ENCODE measurements at places on chromosomes 6 and 20.

DNA sequence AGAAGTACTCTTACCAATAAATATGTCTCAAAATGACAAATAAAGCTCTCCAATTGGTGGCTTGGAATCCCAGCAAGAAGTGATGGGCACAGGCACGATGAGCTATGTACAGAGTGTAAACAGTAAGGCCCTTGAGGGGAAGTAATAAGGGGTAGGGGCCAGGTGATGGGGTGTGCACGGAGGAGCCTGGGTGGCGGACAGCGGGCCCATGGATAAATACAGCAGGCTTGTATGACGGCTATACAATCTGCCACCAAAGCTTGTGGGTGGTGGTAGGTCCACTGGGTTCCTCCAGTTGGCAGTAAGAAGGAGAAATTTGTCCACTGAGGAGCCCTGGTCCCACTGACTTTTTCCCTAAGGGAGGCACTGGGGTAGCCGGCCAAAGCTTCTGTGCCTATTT, 205.4 kb upstream of the RNF24 start:
- no peak for DNase-seq

DNA sequence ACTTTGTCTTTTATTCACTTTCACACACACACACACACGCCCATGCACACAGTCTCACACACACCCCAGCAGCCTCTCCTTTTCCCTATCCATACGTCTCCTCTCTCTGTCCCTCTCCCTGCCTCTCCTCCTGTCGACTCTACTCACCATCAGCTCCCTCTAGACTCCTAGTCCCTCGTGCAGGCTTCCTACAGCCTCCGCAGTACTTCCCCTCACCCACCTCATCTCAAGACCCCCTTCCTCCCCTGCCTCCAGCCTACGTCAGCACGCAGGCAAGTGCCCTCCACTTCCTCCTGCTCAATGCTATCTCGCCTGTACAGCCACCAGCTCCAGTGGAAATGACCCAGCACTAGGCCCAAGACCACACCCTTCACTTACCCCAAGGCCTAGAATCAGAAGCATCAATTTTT, 820 bp upstream of the TREML2 start:
- no peak for DNase-seq

DNA sequence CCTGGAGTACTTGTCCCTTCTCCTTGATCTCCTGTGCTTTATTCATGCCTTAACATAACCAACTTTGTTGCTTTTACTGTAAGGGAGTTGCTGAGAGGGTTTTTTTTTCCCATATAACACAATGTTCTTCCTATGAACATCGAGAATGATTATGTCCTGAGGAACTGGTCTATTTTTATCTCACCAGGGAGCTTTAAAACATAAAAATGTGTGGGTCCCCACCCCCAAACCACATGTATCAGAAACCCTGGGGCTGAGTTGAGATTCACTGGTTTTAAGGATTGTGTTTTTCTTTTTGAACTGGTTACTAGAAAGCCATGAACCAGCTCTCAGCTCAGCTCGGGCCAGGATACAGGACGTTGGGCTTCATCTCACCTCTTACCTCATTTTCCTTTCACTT, 118.5 kb upstream of the JAG1 start:
- DNase-seq: no peak

- DNase-seq: no peak
Measured at GRCh38 chr20:47118641-47119040, 224.0 kb downstream of the EYA2 start.

DNA sequence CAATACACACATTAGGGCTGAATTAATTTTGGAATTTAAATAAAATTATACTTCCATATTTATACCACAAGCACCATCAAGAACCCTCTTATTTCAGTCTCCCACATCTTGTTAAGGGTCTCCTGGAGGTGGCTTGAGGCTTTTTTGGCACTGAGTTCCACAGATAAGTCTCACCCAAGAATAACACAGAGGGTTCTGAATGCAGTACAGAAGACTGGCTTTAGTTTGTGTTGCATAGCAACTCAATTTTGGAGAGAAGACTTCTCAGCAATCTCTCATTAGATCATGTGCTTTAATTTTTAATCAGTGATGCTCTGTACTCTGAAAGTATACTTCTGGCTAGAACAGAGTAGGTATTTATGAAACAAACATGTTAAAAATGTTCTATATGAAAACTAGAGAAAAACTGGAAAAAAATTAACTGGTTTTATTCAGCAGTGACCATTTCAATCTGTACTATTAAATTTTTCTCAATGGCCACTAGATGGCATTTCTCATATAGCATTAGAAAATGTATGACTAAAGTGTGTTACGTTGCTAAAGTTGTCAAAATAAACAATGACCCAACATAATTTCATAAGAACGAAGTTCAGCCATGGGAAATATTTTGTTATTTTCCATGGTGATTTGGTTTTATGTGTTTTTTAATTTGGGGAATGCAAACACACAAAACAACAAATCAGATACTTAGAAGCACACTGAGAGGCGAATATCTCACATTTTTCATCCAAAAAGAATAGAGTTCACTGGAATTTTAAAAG, 32.7 kb upstream of the MAP7 start:
- DNase-seq: no peak

DNA sequence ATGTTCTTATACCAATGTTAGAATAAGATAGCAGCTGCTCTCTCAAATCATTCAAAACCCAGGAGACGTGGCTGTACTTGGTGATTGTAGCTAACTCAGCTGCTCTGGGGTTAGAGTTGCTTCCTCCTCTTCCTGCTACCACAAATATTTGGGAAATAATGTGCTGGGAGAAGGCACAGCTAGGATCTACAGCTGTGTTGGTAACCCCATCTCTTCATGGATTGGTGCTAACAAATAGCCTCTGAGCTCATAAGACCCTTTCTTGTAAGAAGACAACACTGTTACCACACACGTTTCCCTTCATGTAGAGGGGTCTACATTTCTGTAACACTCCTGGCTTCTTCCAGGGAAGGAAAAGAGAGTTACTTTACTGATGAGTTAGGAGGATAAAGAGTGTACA, 911.0 kb upstream of the CITED2 start:
- no peak for DNase-seq

DNA sequence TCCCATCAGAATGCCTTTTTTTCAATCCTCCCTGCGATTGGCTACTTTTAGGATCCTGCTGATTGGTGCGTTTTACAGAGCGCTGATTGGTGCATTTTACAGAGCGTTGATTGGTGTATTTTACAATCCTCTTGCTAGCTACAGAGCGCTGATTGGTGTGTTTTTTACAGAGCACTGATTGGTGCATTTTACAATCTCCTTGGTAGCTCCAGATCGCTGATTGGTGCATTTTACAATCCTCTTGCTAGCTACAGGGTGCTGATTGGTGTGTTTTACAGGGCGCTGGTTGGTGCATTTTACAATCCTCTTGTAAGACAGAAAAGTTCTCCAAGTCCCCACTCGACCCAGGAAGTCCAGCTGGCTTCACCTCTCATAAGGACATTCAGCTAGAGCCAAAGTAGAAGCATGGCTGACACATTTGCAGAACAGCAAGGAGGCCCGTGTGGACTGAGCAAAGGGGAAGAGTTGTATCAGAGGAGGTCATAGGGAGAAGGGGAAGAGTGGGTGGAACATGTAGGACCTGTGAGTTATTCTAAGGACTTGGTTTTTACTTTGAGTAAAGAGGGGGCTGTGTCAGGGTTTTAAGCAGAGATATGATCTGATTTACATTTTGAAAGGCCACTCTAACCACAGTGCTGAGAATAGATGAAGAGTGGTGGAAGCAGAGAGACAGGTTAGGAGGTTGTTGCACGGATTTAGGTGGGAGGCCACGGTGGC, 2.6 kb downstream of the ALDH5A1 start:
- DNase-seq: no peak

DNA sequence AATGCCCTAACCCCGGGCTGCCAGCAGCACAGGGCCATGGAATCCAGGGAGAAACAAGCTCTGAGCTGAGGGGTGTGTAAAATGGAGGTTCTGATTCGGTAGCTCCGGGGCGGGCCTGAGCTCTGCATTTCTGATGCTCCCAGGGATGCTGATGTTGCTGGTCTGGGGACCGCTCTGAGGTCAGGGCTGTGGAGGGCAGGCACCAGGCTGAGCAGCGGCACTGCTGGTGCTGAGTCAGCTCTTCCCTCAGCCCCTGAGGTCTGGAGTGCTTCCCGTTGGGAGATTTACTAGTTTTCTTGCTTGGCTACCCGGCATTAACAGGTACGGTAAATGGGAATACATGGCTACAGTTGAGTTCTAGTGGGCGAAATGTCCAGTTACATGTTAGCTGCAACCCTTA, 18.6 kb upstream of the CST3 start:
- DNase-seq: no peak

GRCh38 chr6:125222531-125223455, 69.2 kb downstream of the TPD52L1 start:
- no peak for DNase-seq

DNA sequence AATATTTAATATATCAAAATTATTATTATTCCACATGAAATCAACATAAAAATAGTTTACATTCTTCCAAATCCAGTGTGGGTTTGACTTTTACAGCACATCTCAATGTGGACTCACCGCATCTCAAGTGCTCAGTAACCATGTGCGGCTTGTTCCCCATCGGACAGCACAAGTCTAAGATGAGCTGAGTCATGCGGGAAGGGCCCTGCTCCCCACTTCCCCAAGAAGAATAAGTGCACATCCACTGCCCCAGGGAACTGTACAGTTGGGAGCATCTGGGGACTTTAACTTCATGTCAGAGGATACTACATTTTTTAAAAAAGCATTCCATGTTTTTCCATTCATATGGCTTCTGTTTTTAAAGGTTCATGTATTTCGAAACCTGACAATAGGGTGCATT, 325.6 kb downstream of the BTBD3 start:
- no peak for DNase-seq

DNA sequence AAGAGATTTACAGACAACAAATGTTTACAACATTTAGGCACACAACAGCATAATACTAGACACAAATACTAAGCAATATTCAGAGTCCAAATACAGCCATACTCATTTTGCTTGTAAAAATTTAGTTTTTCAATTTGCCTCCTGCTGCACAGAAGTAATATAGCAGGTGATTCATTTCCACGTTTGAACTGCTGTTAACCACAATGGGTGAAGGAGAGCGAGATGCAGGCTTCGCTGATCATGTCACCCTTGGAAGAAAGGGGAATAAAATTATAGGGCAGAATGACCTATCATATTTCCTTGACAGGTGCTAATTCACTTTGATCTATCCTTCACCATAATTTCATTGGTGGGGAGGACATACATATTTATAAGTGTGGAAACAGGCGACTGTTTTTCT, 643.8 kb upstream of the AGPAT4 start:
- DNase-seq: no peak

- DNase-seq: no peak
Measured at GRCh38 chr6:117545161-117545595, 57.1 kb downstream of the GOPC start.

All from WTC11 (cell line).